Fibroblast of gingiva (primary cell): ENCODE measurements at places on chromosomes 1 and 21.
A peak's percentile ranks its signal among the peaks of the same experiment; 100 is the strongest.

DNA sequence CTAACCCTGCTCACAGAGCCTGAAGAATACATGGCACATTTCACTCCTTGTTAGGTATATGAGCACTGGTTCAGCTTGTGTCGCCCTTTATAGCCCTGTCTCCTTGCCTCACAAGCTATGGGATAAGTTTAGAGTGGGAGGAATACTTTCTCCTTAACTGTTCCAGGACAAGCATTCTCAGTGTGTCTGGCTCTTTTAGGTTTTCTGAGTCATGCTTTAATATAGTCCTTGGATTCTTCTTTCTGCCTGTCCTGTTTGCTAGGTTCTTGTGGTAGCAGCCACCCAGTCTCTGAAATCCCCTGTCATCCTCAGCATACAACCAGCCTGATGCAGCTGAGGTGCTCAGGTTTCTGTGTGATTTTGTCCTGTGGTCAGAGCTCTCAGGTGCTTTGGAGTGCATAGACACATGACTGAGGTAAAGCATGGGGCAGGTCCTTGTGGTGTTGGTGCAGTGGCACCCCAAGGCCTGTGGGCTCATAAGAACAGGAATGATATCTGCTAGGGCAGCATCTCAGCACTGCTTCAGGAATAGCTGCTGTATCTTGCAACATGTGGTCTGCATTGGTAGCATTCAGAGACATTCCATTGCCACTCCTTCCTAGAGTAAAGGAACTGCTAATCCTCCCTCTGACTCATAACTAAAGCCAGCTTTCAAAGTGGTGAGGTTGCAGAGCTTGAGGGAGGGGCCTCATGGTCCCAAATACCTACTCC lies 14.2 kb upstream of the CASQ2 start:
- DNase-seq: peak; percentile 49

DNA sequence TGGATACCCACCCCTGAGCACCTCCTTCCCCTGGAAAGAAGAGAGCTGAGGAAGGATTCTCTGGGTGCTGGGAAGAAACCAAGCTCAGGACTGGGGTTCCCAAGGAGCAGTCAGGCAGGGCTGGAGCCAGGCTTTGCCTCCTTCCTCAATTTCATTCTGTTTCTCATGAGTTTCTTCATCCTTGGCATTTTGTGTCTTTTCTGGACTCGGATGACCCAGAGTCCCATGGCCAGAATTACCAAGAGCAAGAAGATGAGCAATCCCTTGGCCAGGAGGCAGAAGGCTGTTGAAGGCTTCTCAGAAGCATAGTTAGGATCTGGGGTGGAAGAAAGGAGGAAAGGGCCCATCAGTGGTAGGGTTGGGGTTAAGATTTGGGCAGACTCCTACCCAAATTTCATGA lies 2.5 kb downstream of the SLAMF9 start:
- no peak for DNase-seq

- no peak for DNase-seq
Observed at GRCh38 chr1:226371866-226372490, 35.9 kb downstream of the PARP1 start.

DNA sequence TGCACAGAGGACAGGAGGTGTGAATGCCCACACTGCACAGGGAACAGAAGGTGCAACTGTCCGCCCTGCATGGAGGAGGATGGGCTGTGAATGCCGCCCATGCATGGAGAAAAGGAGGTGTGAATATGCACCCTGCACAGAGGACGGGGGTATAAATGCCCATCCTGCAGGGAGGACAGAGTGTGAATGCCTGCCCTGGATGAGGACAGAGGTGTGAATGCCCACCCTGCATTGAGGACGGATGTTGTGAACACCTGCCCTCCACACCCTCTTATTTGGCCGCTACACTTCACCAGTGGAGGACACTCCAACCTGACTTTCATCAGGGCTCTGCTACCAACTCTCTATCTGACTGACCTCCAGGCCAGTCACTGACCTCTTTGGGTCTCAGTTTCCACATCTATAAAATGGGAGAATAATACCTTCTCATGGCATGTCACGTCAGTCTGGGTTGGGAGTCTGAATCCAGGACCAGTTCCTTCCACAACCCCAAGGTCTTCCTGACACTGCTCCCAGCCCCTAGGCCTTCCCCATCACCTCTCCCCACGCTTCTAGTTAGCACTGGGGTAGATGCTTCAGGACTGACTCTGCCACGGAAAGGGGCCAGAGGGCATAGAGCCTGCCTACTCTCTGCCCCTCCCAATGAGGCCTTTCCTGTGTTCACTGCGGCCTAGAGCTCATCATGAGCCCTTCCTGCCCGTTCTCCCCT lies 28.4 kb downstream of the ZBTB17 start:
- no peak for DNase-seq

- peak; percentile 88 for DNase-seq
Observed at GRCh38 chr1:234933475-234933874, 195.2 kb downstream of the TOMM20 start.

DNA sequence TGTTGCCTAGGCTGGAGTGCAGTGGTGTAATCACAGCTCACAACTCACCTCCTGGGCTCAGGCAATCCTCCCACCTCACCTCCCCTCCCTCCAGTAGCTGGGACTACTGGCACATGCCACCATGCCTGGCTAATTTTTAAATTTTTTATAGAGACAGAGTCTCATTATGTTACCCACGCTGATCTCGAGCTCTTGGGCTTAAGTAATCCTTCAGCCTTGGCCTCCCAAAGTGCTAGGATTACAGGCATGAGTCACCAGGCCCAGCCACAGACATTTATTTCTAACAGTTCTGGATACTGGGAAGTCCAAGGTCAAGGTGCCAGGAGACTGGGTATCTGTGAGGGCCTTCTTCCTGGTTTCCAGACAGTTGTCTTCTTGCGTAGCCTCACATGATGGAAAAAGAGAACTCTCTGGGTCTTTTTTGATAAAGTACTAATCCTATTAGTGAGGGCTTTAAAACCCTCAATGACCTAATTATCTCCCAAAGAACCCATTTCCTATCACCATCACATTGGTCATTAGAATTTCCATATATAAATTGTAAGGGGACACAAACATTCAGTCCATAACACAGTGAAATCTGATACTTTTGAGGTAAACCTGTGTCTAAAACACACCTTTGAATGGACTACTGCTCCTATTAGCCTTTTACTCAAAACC lies 67.9 kb downstream of the PHACTR4 start:
- peak; percentile 81 for DNase-seq

- no peak for DNase-seq
Observed at GRCh38 chr1:24119859-24120756, 8.2 kb upstream of the MYOM3 start.

- peak; percentile 22 for DNase-seq
Observed at GRCh38 chr1:35324486-35324885, 56.0 kb downstream of the ZMYM4 start.

GRCh38 chr21:31727181-31727580 lies 4.7 kb downstream of the SCAF4 start:
- peak; percentile 24 for DNase-seq

- no peak for DNase-seq
Observed at GRCh38 chr1:101769520-101769919, 227.2 kb downstream of the OLFM3 start.

DNA sequence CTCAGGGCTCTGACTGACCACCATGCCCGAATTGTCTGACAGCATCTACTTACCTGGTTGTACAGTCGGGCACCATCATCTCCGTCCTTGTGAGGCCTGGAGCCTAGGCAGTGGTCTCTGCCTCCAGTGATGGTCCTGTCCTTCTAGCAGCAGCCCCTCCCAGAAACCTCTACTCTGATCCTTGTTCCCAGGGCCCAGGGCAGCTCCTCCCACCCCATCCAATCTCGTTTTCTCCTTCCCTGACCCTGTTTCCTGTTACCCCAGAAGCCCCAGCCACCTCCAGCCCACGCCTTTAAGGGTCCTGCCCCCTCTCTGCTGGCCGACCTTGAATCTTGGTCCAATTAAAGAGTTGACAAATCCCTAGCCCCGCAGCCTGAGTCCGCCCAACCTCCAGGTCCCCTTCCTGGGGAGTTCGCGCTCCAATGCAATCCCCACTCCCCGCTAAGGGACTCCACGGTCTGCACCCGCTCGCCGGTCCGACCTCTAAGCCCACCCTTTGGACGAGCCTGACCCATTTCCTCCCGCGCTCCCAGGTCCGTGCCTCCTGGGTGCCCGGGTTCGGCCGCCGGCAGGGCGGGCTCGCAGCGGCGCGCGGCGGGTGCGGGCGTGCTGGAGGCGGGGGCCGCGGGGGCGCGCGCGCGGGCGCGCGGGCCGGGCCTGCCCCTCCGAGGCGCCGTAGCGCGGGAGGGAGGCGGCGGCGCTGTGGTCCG lies at the start of gene B4GALT2:
TSS of gene B4GALT2 (plus strand) at position 660 of the 710 bp plus-strand sequence. CDS start 1,951 bp downstream, outside the sequence.
- DNase-seq: peak; percentile 26

GRCh38 chr1:52002038-52002917 lies 11.8 kb upstream of the RAB3B start:
- peak; percentile 83 for DNase-seq

GRCh38 chr1:6578624-6579373 lies 995 bp upstream of the ZBTB48 start:
- DNase-seq: no peak

GRCh38 chr1:85220756-85221201 lies 20.0 kb upstream of the SYDE2 start:
- DNase-seq: peak; percentile 66

DNA sequence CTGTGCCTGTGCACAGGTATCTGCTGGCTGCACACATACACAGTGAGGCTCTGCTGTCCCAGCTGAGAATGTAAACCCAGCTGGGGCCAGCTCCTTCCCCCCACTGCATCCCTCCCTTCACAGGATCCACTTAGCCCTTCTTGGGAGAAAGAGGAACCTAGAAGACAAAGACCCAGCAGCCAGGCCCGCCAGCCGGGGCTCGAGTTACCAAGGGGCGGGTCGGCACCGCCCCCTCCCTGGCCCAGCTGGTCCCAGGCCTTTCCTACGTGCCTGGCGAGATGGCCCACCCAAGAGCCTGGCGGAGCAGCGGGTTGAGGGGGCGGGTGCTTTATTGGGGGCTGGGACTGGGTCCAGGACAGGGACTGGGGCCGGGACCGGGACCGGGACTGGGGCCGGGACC lies 2.1 kb downstream of the SH3BGRL3 start:
- peak; percentile 32 for DNase-seq

DNA sequence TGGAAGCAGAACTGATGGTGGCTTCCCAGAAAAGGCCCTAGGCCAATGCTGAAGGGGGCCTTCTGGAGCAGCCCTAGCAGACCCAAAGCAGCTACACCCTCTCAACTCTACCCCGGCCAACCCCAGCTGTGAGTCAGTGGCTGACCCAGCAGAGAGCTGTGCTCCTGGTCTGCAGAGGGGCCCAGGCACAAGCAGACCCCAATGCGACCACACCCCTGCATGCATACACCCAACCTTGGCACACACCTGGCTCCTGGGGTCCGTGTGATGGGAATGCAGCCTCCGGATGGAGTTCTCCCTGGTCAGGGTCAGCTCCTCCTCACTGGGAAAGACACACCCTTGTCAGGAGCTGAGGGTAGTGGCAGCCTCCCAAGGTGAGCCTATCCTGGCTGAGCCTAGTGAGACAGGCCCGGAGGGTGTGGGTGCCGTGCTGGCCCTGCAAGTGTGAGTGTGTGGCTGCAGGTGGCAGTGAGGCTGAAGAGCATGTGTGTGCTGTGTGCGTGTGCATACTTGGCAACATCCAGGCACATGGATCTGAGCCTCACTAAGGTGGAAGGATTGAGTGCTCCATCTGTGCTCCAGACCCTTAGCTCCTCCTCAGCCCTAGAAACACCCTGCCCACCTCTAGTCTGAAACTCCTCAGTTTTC lies 3.9 kb upstream of the ARHGAP30 start:
- no peak for DNase-seq

DNA sequence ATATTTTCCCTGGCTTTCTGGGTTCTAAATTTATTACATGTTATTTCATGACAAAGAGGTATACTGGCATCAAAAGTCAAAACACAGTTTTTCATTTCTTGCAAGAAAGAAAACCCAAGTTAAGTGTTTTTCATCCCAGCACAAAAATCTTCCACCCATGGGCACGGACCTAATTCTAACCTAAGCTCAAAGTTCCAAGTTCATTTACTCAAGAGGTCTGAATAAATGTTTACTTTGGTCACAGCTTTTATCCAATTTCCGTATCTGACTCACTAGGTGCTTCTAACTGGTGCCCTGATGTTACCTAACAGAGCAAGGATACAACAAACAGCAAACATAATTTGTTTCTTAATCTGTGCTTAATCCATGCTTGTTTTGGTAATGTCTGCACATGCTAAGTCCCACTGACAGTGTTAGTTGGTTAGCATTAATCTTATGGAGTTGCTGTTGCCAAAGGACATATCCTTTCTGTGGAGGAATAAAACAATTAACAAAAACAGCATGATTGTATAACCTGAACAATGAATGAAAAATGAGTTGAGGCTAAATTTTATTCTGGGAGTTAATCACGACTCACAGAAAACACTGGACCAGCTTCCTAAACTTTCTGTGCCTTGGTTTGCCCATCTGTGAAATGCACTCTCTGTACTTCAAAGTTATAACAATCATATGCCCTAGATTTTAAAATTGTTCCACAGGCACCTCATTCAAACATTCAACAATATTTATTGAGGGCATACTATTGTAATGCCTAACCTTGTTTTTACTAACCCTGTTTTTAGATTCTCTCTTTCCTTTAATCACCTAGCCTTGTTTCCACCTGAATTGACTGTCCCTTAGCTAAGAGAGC lies 4.2 kb upstream of the CHD1L start:
- no peak for DNase-seq

GRCh38 chr1:225460737-225461532 lies 33.1 kb upstream of the LBR start:
- DNase-seq: no peak

GRCh38 chr1:69994241-69994640 lies 211.1 kb downstream of the LRRC40 start:
- DNase-seq: peak; percentile 37

DNA sequence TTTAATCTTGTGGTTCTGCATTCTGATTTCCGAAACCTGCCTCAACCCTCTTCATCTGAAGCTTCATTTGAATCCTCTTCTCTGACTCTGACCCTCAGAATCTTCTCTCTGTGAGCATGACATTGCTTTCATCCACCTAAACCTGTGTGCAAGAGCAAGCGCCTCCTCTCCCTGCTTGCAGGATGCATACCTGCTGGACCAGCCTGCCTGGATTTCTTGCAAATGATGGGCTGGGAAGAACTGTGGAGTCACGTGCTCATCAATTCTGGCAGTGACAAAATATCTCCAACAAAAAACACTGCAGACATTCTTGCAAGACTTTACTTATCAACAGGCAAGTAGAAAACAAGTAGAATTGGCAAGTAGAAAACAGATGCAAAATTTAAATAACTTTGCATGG lies 20.8 kb upstream of the SLC35F3 start:
- DNase-seq: no peak
